Activated B cell treated with CpG ODN at 0.5 μM for 24 hours (primary cell): ENCODE measurements at places on chromosomes 1 and 21. TPM values are rescaled to one million over a fixed set of nuclear protein-coding genes. Genes with fewer than 3 reads are reported as not detected.

Gene FTCD
- total RNA-seq, result 0.69 and 0.73 TPM in 2 replicates

Gene C1orf146
- not detected in 2 replicates for total RNA-seq

- DNase-seq, result no peak
These were observed 23.5 kb downstream of the IFI44 start for GRCh38 chr1:78673120-78673519.

DNA sequence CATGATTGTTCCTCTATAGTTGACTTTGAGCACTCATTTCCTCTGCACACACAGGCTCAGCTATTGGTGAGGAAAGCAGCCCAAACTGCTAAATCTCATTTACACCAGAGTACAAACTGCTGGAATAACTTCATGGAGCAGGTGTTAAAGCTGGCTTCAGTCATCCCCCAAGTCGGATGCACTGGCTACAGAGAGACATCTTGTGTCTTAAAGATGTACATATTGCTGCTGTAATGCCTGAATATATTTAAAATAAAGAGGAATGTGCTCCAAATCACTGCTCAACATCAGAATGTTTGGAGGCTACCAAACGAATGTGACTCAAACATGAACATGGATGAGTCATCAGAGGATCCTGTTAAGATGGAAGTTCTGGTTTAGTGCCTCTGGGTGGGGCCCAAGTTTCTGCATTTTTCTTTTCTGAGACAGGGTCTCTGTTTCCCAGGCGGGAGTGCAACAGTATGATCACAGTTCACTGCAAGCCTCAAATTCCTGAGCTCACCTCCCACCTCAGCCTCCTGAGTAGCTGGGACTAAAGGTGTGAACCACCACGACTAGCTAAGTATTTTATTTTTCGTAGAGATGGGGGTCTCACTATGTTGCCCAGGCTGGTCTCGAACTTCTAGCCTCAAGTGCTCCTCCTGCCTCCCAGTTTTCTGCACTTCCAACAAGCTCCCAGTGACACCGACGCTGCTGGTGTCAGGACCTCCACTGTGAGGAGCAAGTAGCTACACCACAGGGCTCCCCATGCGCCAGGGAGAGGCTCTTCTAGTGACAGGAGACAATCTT lies 79.0 kb upstream of the KRTAP19-8 start:
- DNase-seq, result no peak

GRCh38 chr1:3536420-3537195 lies 74.7 kb downstream of the MEGF6 start:
- DNase-seq, result no peak

Gene AKR7A3
- 0.61 and 0.80 TPM in 2 replicates for total RNA-seq

Gene NEGR1
- not detected in 2 replicates for total RNA-seq
